Fibroblast of lung (primary cell): ENCODE measurements at places on chromosomes 1 and 21. TPM values are rescaled to one million over a fixed set of nuclear protein-coding genes. Genes with fewer than 3 reads are reported as not detected.
A peak's percentile ranks its signal among the peaks of the same experiment; 100 is the strongest.

The LRRIQ3 gene
- total RNA-seq: 1.0 and 1.3 TPM in 2 replicates

DNA sequence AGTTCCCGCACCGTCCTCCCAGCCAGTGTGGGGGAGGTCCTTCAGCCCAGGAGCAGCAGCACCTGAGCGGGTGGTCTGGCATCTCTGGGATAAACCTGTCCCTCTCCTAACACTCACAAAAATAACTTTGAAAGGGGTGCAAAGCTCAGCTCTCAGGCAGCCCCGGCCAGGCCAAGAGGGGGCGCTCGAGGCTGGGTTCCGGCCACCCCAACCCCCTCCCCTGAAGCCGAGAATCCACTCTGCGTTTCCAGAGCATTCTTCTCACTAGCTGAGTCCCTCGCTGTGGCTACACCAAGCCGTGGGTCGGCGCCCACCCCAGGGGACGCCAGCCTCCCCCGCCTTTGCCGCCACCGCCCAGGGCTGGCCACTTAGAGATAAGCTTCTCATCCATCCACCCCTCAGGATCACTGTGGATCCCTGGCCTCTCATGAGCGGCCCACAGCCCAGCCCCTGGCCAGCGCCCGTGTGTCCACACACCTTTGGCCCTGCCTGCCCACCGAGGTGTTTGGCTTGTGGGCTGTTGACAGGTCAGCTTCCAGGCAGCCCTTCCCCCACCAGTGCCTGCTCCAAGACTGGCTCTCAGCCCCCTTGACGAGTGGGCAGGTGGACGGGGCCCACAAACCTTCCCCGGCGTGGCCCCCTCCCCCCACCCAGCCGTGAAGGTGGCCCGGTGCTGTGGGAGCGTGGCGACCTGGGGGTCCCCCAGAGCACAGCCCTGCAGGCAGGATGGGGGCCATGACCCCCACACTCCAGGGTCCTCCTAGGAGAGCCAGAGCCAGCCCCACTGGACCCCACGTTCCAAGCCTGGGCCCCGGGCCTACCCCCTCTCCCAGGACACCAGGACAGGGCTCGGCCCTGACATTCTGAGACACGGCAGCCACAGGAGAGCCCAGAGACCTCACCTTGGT lies 1.9 kb downstream of the FTCD start:
- no peaks in the 10 kb centered on the region for H3K27me3 ChIP-seq
- no peaks in the 10 kb centered on the region for H3K36me3 ChIP-seq
- no peak overlapping the region for H3K4me3 ChIP-seq
- H3K27ac ChIP-seq: no peak overlapping the region
- H3K4me1 ChIP-seq: peaks cover 2% of the 10 kb centered on the region
- peak; percentile 59 for DNase-seq

The EXTL1 gene
- 0.26 and 0.33 TPM in 2 replicates for total RNA-seq

DNA sequence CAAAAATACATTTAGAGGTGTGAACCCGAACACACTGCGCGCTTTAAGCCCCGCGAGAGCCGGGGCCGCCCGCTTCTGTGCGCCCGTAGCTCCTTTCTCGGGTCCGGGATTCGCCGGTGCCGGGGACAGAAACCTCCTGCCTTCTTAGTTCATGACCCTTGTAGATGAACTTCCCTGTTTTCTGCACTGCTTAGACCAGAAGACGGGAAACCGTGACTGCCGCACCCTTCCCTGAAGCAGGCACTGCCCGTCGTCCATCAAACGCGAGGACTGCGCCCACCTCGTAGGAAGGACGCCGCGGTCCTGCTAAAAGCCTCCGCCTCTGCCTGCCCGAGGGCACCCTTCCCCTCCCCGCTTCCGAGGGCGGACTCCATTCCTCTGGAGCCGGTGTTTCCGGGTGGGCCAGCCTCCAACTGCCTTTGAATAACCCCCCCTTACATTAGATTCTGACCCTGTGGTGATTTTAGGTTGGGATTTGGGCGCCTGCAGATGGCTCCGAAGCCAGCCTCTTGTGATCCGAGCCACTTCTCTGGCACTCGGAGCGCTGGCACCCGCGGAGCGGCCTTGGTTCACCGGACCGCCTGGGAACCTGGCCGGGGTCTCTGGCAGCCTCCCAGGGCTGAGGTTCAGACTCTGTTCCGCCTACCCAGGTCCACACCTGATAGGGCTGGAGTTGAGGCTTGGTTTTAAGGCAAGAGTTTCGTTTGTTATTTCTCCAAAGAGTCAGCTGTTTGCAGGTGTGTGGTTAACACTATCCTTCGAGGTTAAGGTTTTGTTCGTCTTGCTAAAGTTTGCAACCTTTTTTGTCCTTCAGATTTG lies 1.2 kb upstream of the PTTG1IP start:
- H3K27ac ChIP-seq: no peak overlapping the region
- DNase-seq: no peak
- peak overlapping the region; percentile 49 for H3K4me3 ChIP-seq
- H3K4me1 ChIP-seq: peaks cover 18% of the 10 kb centered on the region
- H3K36me3 ChIP-seq: no peaks in the 10 kb centered on the region

The ARHGEF16 gene
- total RNA-seq: under 0.01 and 0.17 TPM in 2 replicates

DNA sequence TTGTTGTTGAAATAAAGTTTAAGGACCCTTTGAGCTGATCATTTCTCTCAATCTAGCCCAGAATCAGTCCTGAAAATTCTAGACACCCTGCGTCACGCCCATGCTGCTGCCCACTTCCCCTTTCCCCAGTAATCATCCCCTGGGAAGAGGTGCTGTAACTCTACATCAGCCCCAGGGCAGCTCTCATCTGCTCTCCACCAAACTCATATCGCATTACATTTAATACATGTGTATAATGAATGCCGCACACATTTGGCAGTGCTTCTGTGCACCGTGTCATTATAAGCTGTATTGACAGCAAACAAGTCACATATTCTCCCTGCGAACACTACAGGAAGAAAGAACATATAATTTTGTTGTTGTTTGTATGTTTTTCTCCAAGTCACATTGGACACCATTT lies 539.7 kb upstream of the DAB1 start:
- H3K4me1 ChIP-seq: no peaks in the 10 kb centered on the region
- H3K4me3 ChIP-seq: no peak overlapping the region
- DNase-seq: no peak
- no peaks in the 10 kb centered on the region for H3K27me3 ChIP-seq

DNA sequence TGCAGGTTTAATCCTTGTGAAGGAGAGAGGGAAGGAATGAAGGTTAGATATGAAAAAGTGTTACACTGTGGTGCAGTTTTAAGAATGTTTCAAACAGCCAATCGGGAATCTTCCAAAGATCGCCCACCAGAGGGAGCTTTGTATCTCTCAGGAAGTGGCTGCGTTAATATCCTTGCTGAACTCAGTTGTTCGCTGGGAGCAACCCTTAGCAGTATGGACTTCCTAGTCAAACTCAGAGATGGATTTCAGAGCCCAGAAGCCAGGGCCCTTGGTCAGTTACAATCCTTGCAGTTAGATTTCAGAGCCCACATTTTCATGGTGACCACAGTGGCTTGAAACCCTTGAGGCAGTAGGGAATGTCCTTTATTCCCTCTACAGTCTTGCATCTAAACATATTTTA lies 136.2 kb downstream of the NTNG1 start:
- H3K36me3 ChIP-seq: no peaks in the 10 kb centered on the region
- DNase-seq: peak; percentile 69
- no peak overlapping the region for H3K27ac ChIP-seq
- no peaks in the 10 kb centered on the region for H3K27me3 ChIP-seq

- no peaks in the 10 kb centered on the region for H3K4me1 ChIP-seq
- no peak overlapping the region for H3K27ac ChIP-seq
- no peak overlapping the region for H3K4me3 ChIP-seq
- no peaks in the 10 kb centered on the region for H3K36me3 ChIP-seq
Measured at GRCh38 chr1:111489604-111490003, 13.8 kb downstream of the ADORA3 start.

The GBP7 gene
- not detected in 2 replicates for total RNA-seq

The LCA5L gene
- total RNA-seq: 0.51 and 0.66 TPM in 2 replicates

DNA sequence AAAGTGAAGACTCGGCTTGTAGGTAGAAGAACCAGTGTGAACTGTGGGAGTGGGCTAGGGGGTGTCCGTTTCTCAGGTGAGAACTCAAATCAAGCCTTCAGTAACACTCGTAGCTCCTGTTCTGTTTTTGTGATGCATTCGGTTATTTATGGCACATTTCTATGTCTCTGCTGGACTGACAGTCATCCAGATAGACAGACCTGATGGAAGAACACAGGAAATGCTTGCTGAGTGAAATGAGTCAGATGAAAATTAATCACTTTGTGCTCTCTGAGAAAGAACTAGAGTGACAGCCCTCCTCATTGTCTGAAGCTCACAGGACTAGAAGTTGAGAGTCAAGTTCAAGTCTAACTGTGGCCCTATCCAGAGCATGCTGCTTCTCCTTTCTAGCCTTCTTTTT lies 360.1 kb upstream of the PLXNA2 start:
- H3K36me3 ChIP-seq: no peaks in the 10 kb centered on the region
- H3K4me1 ChIP-seq: no peaks in the 10 kb centered on the region
- no peak overlapping the region for H3K27ac ChIP-seq
- H3K27me3 ChIP-seq: no peaks in the 10 kb centered on the region

DNA sequence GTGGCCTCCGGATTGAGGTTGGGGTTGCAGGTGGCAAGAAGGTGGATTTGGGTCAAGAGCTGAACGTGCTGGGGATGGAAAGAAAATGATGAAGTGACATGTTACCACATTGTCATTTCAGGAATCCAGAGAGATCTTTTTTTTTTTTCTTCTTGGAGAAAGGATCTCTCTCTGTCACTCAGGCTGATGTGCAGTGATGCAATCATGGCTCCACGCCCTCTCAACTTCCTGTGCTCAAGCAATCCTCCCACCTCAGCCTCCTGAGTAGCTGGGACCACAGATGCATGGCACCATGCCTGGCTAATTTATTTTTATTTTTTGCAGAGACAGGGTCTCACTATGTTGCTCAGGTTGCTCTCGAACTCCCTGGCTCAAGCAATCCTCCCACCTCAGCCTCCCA lies 80.6 kb downstream of the GON4L start:
- H3K27me3 ChIP-seq: no peaks in the 10 kb centered on the region
- no peak overlapping the region for H3K27ac ChIP-seq
- DNase-seq: peak; percentile 10
- no peak overlapping the region for H3K4me3 ChIP-seq

DNA sequence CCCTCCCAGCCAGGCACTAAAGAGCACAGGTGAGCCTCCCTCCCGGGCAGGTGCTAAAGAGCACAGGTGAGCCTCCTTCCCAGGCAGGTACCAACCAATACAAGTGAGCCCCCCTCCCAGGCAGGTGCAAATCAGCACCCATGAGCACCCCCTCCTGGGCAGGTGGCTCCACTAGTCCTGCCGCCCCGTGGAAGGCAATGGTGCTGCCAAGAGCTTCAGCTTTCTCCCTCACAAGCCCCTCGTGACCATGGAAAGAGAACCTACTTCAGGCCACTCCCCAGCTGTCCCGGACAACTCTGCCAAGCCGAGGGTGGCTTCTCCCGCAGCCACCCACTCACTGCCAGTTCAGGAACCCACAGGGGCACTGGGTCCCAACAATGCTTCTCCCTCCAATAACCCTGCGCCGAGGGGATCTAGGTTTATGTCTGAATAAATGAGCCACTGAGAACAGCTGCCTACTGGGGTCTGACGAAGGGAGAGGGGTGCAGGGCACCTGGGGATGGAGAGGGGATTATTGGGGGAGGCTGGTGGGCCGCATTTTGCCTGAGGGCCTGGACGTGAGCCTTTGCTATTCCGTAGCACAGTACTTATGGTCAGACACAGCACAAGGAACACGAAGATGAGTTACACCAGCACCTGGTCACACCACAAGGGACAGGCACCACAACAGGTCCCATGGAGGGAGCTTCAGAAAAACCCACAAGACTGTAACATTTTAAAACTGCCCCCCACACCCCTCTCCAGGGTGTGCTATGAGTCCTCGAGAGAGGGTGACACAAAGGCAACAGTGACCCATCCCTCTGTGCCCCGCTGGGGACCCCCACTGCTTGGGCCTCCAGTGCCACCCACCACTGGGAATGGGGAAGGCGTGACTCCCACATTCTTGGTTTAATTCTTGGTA lies 46.3 kb downstream of the PRDM15 start:
- H3K4me3 ChIP-seq: no peak overlapping the region
- H3K36me3 ChIP-seq: peaks cover 2% of the 10 kb centered on the region
- H3K27ac ChIP-seq: no peak overlapping the region
- H3K4me1 ChIP-seq: no peaks in the 10 kb centered on the region
- DNase-seq: no peak

GRCh38 chr21:35390013-35390776 lies 341.1 kb upstream of the RUNX1 start:
- no peak overlapping the region for H3K4me3 ChIP-seq
- H3K27ac ChIP-seq: no peak overlapping the region
- DNase-seq: peak; percentile 86
- H3K36me3 ChIP-seq: no peaks in the 10 kb centered on the region

DNA sequence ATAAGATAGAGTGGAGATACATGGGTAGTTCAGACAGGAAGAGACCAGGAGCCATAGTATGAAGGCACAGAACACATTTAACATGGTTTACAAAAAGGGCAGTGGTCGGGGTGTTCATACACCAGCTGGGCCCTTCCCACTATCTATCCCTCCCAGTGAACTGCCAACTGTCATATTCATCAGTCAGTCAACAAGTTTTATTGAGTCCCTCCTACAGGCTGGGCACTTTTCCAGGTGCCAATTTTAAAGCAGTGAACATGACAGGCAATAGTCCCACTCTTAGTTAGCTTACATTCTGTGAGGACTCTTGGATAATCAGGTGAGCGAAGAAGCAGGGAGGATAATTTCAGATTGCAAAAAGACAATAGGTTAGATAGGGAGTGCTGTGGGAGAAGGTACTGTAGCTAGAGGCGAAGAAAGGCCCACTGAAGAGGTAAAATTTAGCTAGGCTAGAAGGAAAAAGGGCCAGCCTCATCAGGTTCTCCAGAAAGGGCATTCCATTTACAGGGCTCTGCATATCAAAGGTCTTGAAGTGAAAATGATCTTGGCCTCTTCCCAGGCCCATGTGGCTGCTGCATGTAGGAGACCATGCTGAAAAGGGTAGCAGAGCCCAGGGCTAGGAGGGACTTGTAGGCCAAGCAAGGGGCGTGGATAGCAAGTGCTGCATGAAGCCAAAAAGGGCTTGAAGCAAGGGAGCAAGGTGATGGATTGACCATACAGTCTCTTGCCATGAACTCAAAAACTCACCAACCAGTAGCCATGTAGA lies 274.7 kb upstream of the SNX7 start:
- no peak for DNase-seq
- peaks cover 2% of the 10 kb centered on the region for H3K4me1 ChIP-seq
- H3K27ac ChIP-seq: no peak overlapping the region
- no peaks in the 10 kb centered on the region for H3K27me3 ChIP-seq
- no peaks in the 10 kb centered on the region for H3K36me3 ChIP-seq

DNA sequence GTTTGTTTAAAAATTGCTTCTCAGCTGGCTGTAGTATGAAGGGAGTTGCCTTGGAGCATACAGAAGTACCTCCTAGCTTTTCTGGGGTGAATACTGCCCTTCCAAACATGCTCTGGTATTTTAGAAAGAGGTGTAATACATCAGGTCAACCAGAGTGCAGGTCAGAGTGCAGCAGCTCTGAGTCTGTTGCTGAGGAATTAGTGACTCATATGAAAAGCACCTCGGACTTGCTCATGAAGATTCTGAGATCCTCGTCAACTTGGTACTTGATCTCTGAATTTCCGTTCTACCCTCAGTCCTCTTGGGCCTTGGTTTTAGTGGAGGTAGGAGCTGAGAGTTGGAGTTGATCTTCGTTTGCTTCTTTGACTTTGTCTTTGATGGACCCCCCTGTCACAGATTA lies 67.3 kb downstream of the NOS1AP start:
- H3K27me3 ChIP-seq: no peaks in the 10 kb centered on the region
- H3K4me1 ChIP-seq: peaks cover 12% of the 10 kb centered on the region
- no peaks in the 10 kb centered on the region for H3K36me3 ChIP-seq
- peak; percentile 77 for DNase-seq

GRCh38 chr1:116915086-116915661 lies 5.5 kb downstream of the PTGFRN start:
- H3K4me1 ChIP-seq: no peaks in the 10 kb centered on the region
- H3K4me3 ChIP-seq: no peak overlapping the region
- H3K36me3 ChIP-seq: no peaks in the 10 kb centered on the region

The TUFT1 gene
- 6.9 and 18.2 TPM in 2 replicates for total RNA-seq
